ENCODE measurements at places on chromosomes 13 and 19. TPM values are rescaled to one million over a fixed set of nuclear protein-coding genes. Genes with fewer than 3 reads are reported as not detected.

The FPR2 gene
- not detected for total RNA-seq

The CEBPA gene
- total RNA-seq, result 1.4 TPM

The URAD gene
- total RNA-seq, result not detected

GRCh38 chr19:17037184-17037583, 10.6 kb upstream of the CPAMD8 start:
- DNase-seq, result no peak

GRCh38 chr19:28294395-28294794, 918.6 kb downstream of the UQCRFS1 start:
- DNase-seq, result no peak
